ENCODE measurements at places on chromosomes 5 and 9.

- DNase-seq, result no peak
These were observed 205.5 kb downstream of the MEF2C start for GRCh38 chr5:88677376-88677895.

DNA sequence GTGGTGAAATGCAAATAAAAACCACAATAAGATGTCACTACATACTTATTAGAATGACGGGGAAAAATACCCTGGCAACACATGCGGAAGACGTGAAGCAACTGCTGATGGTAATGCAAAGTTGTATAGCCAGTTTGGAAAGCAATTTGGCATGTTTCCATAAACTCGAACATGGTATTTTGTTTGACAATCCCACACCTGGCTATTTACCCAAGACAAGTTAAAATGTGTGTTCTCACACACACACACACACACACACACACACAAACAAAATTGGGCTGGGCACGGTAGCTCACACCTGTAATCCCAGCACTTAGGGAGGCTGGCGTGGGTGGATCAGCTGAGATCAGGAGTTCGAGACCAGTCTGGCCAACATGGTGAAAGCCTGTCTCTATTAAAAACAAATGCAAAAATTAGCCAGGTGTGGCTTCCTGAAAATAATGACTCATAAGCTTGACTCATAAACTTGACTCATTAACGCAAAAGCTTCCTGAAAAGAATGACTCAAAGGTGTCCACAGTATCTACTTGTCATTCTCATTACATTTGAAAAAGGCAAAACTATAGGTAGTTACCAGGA, 456.5 kb downstream of the CDH18 start:
- no peak for DNase-seq

- no peak for DNase-seq
These were observed 64.9 kb downstream of the PTTG1 start for GRCh38 chr5:160486573-160486972.

- DNase-seq, result no peak
These were observed 333.6 kb downstream of the PIK3R1 start for GRCh38 chr5:68548959-68549676.

DNA sequence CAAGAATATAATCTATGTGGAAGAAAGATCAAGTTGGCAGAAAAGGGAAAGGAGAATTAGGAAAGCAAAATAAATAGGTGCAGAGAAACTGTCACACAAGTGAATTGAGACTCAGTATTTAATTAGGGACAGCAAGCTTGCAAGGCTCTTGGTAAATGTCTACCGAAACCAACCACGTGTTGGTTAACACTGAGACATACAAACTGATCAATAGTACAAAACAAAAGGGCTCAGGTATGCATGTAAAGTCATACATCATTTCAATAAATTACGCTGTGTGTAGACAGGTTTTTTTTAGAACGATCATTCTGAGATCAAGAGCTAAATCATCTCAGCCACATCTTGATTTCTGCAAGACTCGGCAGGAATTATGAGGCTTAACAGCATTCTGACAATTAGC, 225.4 kb downstream of the EBF1 start:
- no peak for DNase-seq

- no peak for DNase-seq
These were observed 631.4 kb upstream of the DMAC1 start for GRCh38 chr9:8430945-8431344.

GRCh38 chr5:74393943-74394342, 246.6 kb downstream of the ENC1 start:
- DNase-seq, result no peak

DNA sequence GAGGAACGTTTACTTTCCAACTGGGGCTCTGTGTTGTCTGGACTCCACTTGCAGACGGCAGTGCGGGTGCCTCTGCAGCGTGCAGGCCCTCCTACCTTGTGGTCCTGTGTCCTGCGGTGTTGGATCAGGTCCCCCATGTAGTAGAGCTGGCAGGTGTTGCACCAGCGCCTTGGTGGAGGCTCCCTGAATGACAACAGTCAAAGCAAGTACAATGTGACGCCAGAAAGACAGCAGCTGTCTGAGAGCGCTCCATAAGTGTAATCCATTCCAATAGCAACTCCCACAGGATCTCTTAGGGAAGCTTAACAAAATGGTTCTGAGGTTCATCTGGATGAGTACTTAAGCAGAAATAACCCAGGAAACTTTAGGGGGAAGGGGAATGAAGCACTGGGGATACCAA, 9.9 kb downstream of the BBLN start:
- DNase-seq, result no peak

DNA sequence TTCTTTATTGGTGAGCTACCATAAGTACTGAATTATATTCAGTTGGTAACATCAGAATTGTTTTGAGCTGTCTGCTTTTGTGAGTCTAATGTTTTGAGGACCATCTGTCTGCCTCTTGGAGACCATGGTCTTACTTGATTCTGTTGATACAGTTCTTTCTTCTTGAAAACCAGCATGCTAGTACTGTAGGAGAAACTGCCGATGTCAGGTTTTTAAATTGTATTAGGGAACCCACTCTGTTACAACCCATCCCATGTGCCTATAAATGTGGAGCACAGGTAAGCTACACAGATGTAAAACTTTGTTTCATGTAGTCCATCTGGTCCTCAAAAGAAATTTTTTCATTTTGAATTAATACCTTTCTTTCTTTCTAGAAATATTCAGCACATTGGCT, 103.4 kb upstream of the DMRTA1 start:
- DNase-seq, result no peak

DNA sequence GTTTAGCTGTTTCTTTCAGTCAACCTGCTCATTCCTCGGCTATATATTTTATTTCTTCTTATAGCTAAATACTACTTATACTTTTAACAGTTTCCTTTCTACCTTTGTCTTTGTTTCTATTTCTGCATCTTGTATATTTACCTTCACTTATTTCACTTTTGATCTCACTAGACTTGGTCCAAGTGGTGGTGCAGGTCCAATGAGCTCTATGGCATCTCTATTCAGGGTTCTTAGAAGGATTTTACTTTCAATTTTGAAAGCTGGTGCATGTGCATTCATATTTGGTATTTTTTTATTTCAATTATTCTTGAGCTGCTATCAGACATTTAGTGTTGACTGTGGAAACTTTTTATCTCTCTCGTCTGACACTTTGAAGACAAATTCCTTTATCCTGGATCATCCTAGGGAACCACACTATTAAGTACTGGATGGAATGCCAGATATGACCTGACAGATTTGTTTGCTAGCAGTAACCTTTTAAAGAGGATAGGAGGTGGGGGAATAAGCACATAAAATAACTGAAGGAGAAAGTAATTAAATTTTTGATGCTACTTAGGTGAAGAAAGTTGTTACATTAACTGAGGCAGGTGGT, 123.1 kb upstream of the PJA2 start:
- no peak for DNase-seq

DNA sequence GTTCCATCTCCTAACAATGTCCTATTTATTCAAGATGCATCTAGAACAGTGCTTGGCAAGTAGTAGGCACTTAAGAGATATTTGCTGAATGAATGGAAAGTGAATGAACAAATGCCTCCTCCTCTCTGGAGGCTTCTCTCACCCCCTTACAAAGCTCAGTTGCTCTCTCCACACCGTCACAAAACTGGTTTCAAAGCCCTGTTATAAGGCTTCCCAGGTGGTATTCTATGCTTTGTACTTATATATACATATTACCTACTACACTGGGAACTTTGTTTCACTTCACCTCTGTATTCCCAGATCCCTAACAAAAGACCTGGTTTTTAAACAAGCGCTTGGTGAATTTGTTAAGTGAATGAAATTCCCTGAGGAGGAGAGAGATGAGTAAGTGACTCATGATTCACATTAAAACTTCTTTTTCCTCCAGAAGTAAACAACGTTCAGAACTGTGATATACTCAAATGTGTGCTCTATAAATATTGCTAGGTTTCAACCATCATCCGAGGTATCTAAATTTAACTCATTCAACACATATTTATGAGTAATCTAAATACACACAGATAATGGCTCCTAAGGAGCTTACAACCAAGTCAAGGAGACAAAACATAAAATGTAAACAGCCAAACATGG, 36.0 kb downstream of the DENND1A start:
- DNase-seq, result no peak

GRCh38 chr9:111176511-111176910, 138.2 kb upstream of the LPAR1 start:
- no peak for DNase-seq

- no peak for DNase-seq
These were observed 35.0 kb downstream of the ADAMTS6 start for GRCh38 chr5:65446682-65447081.

Data from activated T-helper 2 cell treated with anti-CD3 and anti-CD28 coated beads, Interferon-gamma antibody, Interleukin-2, Interleukin-4, amounts not matched to agents 10 μg/mL and 5 μg/mL and 100 μg/mL, durations not matched to agents 14 hours and 24 hours and 36 hours (primary cell).